ENCODE measurements at places on chromosomes 5 and 9. TPM values are rescaled to one million over a fixed set of nuclear protein-coding genes. Genes with fewer than 3 reads are reported as not detected.

KDM4C gene
- total RNA-seq, result 57.8 TPM

GTF3C4 gene
- 11.8 TPM for total RNA-seq

DNA sequence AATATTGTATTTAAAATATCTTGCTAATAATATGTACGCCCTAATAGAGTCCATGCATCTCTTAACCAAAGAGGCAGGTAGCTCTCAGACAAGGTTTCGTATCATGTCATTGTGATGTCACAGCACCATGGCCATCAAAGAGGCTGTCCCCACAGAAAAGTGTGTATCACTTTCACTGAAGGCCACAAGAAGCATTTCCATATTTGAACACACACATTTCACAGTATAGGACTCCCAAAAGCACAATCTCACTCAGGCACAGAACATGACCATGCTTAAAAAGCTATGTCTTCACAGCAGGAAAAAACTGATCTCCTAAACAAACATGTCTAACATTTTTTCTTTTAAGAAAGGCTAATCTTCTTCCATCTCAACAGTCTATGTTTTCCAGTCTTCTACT is 133.8 kb downstream of the DENND1A start:
- DNase-seq, result no peak

DNA sequence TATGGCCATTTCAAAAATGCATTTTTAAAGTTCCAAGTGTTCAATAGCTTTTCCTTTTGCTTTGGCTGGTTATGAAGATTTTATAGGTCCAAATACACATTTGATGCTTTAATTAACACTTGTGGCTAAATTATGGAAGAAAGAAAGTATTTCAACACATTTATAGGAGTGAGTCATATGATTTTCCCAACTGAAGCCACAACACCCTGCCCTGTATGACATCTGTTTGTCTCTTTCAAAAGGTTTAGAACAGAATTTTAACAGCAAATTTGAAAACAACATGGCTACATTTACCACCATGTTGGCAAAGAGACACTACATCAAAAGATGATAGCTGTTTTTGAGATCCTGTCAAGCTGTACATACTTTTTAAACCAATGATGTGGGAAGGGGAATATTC is 99.4 kb downstream of the TMEM174 start:
- DNase-seq, result no peak

GRCh38 chr9:106878934-106879333 is 16.0 kb downstream of the ZNF462 start:
- no peak for DNase-seq

GRCh38 chr9:108812396-108813025 is 43.3 kb downstream of the ACTL7B start:
- no peak for DNase-seq

- DNase-seq, result no peak
Measured at GRCh38 chr9:93072383-93072795, 13.9 kb downstream of the SUSD3 start.

Data from activated CD8-positive, alpha-beta memory T cell treated with anti-CD3 and anti-CD28 coated beads, Interleukin-2, amount 10 ng/mL, durations not matched to agents 7 days and 5 days (primary cell).